Inflammatory macrophage (primary cell): ENCODE measurements at places on chromosomes 1 and 21.

GRCh38 chr1:172815740-172816139 is 156.8 kb downstream of the FASLG start:
- no peak for DNase-seq

DNA sequence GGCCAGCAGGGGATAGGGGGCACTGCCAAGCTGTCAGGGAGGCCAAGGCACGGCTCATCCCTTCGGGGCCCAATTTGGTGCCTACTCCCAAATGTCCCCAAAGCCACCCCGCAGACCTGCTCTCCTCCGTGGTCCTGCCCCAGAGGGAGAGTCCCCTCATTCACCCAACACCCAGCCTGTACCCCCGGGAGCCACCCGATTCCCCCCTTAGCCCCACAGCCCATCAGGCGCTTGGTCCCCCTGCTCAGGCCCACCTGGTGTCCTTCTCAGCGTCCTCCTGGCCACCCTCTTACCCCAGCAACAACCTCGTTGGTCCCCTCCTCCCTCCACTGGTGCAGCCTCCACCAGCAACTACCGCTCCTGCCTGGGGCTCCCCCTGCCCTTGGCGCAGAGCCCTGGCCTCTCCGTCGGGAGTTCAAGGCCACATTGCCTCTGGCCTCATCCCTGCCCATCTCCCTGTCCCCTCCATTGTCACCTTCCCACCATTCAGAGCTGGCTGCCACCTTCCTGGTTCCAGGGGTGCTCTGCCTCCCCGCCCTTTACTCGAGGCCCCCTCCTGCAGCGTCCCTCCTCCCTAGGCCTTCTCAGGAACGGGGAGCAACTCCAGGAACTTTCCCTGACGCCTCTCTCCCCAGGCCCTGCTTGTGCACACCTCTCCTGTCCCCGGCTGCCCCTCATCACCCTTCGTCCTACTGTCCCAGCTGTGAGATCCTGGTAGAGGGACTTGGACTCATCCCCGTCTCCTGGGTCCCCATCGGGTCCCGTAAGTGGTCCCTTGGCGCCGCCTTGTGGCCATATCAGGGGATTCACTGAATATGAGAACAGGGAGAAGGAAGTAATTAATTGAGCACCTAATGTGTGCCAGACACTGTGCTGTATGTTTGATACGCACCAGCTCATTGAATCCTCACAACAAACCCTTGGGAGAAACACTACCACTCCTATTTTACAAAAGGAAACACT is 73.9 kb downstream of the RAP1GAP start:
- peak; percentile 57 for DNase-seq

GRCh38 chr1:227437495-227438008 is 119.3 kb upstream of the CDC42BPA start:
- DNase-seq, result peak; percentile 6

- no peak for DNase-seq
Observed at GRCh38 chr1:117611894-117612483, 6.1 kb downstream of the TENT5C start.

DNA sequence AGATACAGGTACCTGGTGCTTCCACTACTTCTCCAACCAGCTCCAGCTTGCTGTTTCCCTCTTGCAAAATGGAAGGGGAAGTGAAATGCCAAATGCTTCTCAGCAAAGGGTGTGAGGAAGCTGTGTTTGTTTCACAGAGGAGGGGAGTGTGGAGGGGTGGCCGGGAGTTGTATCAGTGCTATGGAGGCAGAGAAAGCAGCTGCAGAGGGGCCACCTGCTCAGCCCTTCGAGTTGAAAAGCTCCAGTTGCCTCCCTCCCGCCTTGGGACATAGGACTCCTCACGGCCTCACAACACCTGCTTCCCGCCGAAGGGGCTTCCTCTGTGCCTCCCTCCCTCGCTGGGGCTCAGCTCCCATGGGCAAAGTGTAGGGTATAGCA is 12.1 kb upstream of the LINGO4 start:
- peak; percentile 52 for DNase-seq

GRCh38 chr1:160285506-160285905 is 573 bp upstream of the PEX19 start:
- no peak for DNase-seq

DNA sequence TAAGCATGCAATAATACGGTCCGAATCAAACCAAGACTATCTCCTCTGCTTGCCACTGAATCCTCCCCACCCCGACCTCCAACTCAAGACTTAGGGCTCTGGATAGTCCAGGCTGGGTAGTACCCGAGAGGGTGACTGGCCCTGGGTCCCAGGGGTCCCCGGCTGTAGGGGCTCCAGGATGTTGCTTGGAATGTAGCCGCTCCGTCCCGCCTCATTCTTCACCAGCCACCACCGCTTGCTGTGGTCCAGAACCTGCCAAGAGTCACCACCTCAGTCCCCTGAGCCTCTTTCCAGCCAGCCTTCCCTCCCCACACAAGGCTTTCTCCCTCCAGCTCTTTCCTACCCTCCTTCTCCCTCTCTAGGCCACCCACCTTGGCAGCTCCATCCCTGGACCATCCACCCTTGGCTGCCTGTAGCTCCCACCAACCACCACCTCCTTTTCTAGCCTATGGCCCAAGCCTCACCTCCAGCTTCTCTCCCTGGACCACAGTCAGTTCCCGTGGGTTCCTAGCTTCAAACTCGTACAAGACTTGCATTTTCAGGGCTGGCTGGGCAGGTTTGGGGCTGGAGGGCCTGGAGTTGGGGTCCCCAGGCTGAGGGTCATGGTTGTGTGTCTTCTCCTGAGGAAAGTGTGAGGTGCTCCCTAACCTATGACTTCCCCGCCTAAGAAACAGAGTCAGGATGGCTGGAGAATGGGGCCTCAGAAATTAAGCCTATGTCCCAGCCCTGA is 10.9 kb upstream of the GSTM3 start:
- no peak for DNase-seq

DNA sequence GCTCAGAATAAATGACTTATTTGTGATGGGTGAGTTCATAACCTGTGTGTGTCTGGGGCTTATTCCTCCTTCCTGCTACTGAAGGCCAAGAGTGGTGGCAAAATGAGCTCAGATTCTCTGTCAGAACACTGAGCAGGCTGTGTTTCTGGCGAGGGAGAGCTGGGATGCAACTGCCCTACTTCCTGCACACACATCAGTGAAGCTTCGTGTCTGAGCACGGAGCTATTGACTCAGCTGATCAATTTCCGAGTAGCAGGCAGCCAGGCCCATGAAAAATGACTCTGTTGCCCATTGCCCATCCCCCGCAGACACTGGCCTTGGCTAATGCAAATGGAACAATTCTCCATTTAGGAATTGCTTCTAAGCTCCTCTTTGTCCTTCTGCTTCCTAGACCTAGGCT is 27.7 kb downstream of the TNR start:
- DNase-seq, result no peak

- DNase-seq, result no peak
Observed at GRCh38 chr1:209531549-209531948, 52.0 kb upstream of the CAMK1G start.

GRCh38 chr1:147890177-147890790 is 12.3 kb upstream of the GJA8 start:
- peak; percentile 63 for DNase-seq

DNA sequence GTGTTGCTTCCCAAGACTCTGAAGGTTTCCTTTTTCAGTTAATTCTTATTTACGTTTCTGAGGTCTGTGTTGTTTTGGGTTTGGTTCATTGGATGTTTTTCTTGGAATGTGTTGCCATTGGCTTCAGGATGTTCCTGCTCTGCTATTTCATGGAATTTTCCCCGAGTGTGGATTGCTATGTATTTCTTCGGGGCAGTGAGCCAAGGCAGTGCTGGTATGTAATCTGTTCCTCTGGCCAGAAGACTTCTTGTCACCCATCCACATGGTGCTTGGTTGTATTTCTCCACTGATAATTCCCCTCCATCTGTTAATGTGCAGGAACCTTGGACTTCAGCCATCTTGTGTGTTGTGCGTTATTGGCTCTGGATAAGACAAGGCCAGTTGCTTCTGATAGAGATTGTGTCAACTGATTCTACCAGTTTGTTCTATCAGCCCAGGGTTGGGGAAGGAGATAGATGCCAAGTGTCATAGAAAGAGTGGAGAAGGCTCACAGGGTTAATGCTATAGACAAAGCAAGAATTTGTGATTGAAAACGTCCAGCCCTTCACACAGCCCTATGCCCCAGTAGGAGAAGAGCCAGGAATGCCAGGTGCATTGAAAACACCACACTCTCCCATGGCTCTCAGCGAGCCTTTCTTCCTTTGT is 505.2 kb downstream of the PLPP3 start:
- no peak for DNase-seq

DNA sequence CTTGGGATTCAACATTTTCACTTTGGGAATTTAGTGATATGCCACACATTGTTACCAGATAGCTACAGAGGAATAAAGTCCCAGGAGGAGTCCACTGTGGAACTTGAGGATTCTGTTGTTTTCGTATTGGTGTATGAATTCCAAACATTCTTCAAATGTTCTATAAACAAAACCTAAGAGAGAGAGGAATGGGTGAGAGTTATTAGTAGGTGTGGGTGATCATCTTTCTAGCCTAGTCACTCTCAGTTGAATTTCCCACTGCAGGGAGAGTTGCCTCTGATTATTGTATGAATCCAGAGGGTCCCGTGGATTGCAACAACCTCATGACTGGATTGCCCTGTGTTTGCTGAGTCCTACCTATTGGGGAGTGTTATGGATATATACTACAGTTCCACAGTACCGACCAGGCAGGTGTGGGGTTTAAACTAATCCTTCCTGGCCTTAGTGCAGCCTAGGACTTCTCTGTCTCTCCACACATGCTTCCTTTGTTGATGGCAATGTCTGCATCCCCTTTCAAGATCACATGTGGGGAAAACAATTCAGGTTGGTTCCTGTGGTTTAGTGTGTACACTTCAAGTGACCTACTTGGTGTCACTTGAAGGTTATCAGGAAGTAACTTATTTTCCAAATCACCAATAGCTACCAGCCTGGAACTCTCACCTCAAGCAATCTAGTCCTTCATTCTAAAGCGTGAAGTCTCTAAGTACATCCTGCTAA is 91.8 kb downstream of the ADCY10 start:
- no peak for DNase-seq

DNA sequence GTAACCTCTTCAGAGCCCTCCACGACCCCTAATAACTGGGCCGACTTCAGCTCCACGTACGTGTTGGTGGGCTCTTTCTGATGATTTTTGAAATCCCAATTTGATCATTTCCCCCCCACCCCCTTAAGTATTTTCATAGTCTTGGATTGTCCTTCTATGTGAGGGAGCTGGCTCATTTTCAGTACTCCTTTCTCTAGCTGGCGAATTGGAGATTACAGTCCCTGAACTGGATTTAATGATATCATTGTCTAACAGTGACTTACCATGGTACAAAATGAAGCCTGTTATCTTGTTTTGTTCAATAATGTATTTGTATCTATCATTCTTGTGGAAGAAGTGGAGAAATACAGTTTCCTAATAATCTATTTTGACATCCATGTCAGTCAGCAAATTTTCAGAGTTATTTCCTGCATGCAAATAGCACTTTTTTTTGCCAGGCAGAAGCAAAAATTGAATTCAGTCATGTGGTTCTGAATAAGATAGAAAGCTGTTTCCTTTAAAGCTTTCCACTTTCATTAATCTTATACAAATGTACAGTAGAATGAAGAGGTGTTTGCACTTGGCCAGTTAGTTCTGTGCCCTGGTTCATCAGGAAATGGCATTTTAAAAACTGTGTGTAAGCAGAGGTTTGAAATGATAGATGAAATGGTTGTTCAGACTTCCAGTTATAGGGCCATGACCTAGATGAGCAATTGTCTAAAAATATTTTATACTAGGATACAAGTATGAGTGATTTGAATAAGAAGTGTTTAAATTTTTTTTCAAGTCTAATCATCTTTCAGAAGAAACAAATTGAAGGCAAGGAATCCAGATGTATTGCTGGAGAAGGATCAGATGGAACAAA is 104.2 kb downstream of the ATP5PO start:
- DNase-seq, result peak; percentile 80

DNA sequence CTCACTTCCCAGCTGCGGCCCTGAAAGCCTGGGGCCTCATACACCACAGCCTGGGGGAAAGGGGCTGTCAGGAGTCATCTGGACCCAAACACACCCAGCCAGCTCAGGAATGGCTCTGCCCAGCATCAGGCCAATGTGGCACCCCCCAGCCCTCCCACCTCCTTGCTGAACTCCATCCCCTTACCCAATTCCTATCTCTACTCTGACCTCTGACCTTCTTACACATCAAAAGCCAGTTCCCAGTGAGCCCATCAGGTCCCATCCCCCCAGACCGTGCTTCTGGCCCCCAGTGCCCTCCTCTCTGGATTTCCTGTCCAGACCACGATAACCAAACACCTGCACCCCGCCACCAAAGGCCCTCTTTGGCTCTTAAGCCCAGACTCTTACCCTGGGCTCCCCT is 16.3 kb downstream of the CRYBG2 start:
- DNase-seq, result no peak

- peak; percentile 46 for DNase-seq
Observed at GRCh38 chr1:151002051-151002450, 4.7 kb downstream of the MINDY1 start.

- no peak for DNase-seq
Observed at GRCh38 chr1:170369000-170369399, 163.0 kb upstream of the GORAB start.
